ENCODE measurements at places on chromosomes 16 and 17.

DNA sequence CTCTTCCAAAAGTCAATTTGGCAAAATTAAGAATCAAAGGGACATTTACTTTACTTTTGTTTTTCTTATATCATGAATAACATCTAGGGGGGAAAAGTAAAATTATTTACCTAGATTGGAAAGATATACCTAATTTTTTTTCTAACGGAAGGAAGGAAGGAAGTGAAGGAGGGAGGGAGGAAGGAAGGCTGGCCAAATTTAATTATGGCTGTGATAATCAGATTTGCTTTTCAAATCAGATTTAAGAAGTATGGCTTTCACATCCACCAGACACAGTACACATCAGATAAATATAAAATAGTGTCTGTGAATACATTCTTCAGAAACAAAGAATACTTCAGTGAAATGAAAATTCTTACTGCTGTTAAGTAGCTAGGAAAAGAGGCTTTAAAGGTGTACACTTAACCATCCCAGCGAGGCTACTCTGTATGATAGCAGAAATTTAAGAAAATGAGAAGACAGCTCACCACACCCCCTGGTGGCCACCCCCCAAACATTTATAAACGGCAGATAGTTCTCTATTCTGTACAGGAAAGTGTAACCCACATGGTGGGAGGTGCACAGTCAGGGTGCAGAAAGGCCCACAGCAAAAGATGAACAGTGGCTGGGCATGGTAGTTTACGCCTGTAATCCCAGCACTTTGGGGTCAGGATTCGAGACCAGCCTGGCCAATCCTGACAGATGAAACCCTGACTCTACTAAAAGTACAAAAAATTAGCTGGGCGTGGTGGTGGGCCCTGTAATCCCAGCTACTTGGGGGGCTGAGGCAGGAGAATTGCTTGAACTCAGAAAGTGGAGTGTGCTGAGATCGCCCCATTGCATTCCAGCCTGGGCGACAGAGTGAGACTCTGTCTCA is 150.8 kb downstream of the SSH2 start:
- no peak for DNase-seq

- DNase-seq = no peak
Observed at GRCh38 chr17:31506517-31506916, 115.0 kb downstream of the RAB11FIP4 start.

DNA sequence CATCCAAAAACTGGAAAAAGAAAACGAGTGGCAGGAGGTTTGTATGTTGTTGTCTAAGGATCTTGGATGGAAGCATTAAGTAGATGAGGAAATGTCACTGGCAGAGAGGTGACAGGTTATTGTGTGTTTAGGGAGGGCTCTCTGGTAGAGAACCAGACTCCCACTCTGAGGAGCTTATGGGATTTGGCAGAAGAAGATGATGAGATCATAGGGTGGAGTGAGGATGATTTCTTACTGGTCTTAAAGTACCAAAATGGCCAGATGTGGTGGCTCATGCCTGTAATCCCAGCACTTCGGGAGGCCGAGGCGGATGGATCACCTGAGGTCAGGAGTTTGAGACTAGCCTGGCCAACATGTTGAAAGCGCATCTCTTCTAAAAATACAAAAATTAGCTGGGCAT is 9.0 kb downstream of the WWOX start:
- no peak for DNase-seq

GRCh38 chr17:17819561-17819995 is 17.2 kb downstream of the SREBF1 start:
- no peak for DNase-seq

DNA sequence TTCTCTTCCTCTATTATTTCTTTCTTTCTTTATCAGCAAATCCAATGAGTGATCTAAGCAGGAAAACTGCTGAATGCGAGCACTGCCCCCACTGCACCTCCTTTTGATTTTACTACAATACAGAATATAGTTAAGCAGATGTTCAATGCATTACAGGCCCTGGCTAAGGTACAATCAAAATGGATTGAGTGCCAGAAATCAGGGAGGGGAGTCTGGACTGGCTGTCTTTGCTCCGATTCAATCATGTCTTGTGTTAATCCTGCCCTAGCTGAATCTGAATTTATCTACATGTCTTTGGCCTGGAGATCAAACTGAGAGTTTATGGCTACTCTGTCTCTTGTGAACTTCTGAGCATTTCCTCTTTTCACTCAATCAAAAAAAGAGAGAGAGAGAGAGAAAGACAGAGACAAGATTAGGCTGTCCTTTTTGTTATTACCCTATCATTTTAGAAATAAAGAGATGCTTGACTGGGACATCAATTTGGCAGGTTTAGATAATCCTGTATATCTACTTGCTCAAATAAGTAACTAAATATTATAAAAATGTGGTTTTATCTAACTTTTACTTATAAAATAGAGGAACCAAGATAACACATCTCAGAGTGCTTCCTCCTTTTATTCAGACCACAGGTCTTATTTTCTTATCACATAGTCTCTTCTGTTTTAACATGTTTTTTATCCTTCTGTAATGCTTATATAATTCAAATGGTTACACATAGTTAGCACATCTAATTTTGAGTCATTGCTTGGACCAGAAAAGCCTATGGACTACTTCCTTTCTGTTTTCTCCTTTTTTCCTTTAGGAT is 656.2 kb downstream of the KCNJ2 start:
- DNase-seq = no peak

DNA sequence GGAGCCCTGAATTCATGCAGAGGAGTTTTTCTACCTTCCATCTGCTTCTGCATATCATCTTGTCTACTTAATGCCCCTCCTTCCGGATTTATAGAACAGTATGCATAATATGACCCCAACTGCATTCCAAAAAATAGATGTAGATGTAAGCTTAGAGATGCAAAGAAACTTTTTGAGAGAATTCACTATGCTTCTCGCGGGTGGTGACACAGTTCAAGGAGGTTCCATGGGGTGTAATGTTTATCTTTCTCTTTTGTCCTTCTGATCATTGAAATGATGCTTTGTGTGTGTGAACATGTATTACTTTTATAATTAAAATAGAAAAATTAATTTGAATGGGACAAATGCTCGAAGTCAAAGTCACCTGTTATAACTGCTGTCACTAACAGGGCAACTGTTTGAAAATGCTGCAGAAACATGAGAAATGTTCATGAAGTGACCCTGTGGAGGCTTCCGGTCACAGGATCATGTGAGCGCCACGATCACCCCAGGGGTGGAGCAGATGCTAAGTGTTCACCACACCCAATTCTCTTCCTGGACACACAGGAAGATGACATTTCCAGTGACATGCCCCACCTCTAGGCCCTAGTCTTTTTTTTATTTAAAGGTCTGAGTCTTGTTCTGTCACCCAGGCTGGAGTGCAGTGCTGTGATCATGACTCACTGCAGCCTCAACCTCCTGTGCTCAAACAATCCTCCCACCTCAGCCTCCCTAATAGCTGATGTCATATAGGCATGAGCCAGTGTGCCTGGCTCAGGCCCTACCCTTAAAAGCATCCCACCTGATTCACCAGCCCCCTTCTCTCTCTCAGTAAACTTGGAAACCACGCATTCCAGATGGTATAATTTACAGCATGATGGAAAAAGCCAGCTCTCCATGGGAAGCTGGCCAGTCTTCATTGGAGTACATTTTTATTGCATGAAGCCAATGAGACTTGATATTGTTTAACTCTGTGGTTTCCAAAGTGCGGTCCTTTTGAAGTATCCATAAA is 21.0 kb upstream of the AGRP start:
- no peak for DNase-seq

- no peak for DNase-seq
Observed at GRCh38 chr17:78997231-78997741, 12.3 kb downstream of the CANT1 start.

- no peak for DNase-seq
Observed at GRCh38 chr16:15434079-15434424, 336 bp upstream of the BMERB1 start.

DNA sequence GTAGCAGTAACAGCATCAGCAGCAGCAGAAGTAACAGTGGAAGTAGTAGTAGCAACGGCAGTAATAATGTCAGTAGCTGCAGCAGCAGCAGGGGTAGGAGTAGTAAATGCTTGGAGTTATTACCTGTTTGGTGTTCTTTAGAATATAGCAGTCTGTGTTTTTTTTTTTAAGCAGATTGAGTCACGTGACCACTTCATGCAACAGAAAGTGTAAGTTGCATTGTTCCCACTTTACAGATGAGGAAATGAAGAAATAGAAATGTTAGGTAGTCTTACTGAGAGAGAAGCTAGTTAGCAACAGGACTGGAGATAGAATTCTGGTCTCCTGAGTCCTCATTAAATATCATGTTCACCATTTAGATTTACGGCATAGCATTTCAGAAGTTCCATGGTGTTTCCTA is 358.2 kb downstream of the HAPSTR1 start:
- no peak for DNase-seq

- DNase-seq = no peak
Observed at GRCh38 chr16:58842156-58842555, 108.0 kb upstream of the GOT2 start.

- no peak for DNase-seq
Observed at GRCh38 chr17:82914375-82914774, 74.6 kb upstream of the ZNF750 start.

GRCh38 chr17:22233382-22233781 is 541.1 kb downstream of the KCNJ18 start:
- no peak for DNase-seq

- no peak for DNase-seq
Observed at GRCh38 chr17:41848788-41849187, 11.2 kb downstream of the KLHL10 start.

DNA sequence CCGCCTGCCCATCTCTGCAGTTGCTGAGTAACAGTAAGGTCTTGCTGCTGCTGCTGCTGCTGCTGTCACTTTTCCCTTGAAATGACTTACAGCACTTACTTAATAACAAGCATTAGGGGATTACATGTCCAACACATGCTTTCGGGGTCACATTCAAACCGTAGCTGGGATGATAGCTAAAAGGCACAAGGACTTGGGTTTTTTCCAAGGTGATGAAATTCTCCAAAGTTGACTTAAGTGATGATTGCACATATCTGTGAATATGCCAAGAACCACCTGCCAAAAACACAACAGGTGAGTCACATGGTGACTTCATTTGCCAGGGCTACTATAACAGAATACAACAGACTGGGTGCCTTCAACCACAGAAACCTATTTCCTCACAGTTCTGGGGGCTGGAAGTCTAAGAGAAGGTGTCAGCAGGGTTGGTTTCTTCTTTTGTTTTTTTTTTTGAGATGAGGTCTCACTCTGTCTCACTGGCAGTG is 121.9 kb upstream of the TNRC6C start:
- DNase-seq = no peak

GRCh38 chr17:13107676-13108235 is 89.9 kb upstream of the ELAC2 start:
- DNase-seq = no peak

DNA sequence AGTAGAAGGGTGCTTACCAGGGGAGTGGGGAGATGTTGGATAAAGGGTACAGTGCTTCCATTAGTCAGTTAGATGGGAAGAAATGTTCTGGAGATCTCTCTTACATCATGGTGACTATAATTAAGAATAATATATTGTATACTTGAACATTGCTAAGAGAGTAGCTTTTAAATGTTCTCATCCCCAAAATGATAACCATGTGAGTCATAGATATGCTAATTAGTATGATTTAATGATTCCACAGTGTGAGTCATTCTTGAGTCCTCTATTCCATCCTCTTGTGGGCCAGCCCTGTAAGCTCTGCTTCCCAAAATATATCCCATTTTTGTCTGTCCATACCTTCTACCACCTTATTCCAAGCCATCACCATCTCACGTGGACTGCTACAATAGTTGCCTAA is 80.6 kb upstream of the CDH11 start:
- DNase-seq = no peak

DNA sequence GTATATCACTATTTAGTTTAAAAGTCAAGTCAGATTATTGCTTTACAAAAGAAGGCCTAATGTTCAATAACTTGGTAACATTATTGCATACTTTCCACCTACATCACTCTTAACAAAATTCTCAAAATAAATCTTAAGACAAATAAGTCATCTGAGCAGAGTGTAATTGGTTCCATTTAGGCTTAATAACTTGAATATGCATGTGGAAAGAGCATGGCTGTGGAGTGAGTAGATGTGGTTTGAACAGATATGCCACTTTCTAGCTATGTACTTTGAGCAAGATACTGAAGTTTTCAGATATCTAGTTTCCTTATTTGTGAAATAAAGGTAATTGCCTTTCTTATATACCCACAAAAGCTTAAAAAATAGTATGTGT is 6.7 kb upstream of the EVI2A start:
- DNase-seq = no peak

- DNase-seq = peak; percentile 91
Observed at GRCh38 chr17:58969156-58969555, 137.5 kb downstream of the TRIM37 start.

- DNase-seq = no peak
Observed at GRCh38 chr16:84144209-84144858, 643 bp downstream of the HSDL1 start.

- DNase-seq = no peak
Observed at GRCh38 chr17:3771140-3771539, 29.8 kb downstream of the ITGAE start.

DNA sequence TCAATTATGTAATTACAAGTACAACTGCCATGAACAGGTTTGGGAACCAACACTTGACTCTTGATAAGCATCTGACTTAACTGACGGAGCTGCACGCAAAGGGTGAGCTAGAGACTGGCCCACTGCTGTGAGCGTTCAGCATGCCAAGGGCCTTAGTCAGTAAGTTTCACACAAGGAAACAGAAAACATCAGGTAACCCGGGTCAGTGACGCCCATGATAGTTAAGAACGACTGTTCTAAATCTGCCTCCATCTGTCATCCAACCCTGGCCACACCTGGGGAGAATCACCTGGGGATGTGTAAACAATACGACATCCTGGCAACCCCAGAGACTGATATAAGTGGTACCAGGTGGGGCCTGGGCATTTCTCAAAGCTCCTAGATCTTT is 12.3 kb downstream of the SMIM5 start:
- DNase-seq = no peak

DNA sequence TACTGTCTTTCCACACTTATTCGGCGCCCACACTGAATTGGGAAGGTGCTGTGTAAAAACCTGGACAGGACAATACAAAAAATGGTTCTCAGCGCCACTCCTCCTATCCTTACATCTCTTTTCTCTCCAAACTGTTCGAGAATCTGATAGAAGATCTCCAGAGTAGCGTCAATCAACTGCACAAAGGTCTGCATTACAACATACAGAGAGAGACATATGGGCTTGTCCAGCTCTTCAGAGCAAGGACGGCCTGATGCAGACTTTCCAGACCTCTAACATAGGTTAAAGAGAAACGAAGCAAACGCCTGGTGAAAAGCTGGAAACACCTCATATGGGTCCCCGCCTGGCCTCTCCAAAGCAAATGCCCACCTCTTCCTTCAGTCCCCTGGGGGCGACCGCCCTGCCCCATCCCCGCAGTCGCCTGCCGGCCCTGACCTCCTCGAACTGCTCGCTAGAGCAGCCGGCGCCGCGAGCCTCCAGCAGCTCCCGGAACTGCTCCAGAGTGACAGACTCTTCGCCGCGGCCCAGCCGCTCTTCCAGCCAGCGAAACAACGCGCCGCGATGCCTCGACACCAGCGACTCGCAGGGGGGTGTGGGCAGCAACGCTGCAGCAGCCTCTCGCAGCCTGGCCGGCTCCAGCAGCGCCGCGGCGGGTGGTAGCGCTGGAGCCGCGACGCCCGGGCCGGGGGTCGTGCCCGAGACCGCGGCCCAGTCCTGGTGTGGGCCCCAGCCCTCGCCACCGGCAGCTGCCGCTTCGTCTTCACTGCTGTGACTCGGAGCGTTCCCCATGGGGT is 526 bp downstream of the ZZEF1 start:
- DNase-seq = no peak
